ENCODE measurements at places on chromosomes 16 and 17. TPM values are rescaled to one million over a fixed set of nuclear protein-coding genes. Genes with fewer than 3 reads are reported as not detected.

DERL2 gene
- total RNA-seq: 84.6 TPM

IL21R gene
- not detected for total RNA-seq

PYY gene
- 1.1 TPM for total RNA-seq

NPIPA8 gene
- total RNA-seq: 0.34 TPM

All from progenitor cell of endocrine pancreas (in vitro differentiated cells).